ENCODE measurements at places on chromosomes 2 and 18.

- no peak for DNase-seq
Observed at GRCh38 chr2:218985021-218985324, at the start of gene FEV. FEV (minus strand) TSS chr2:218985184; CDS start chr2:218985075, 109 bp downstream.

GRCh38 chr2:49271060-49271606 is 116.8 kb upstream of the FSHR start:
- no peak for DNase-seq

GRCh38 chr2:75512455-75513212 is 48.1 kb downstream of the EVA1A start:
- no peak for DNase-seq

- DNase-seq, result no peak
Observed at GRCh38 chr18:79317703-79318102, 78.0 kb upstream of the NFATC1 start.

DNA sequence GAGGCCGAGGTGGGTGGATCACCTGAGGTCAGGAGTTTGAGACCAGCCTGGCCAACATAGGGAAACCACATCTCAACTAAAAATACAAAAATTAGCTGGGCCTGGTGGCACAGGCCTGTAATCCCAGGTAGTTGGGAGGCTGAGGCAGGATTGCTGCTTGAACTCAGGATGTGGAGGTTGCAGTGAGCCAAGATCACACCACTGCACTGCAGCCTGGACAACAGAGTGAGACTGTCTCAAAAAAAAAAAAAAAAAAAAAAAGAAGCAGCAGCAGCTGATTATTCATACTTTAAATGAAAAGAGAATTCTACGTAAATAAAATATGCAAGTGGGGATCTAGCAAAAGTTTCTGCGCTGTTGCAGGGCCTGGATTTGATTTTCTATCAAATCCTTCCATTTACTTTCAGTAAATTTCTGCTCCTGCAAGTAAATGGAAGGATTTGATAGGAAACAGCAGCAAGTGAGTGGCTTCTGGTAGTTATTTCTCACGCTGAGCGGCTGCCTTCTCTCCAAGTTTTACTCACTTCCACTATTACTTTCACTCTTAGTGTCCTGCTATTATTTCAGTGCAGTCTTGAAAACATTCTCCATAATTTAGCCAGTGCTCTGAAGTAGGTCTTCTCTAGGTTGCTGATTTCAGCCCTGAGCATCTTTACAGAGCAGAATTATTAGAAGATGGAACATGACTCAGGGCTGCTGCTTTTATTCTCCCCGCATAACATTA is 68.4 kb downstream of the SLC16A14 start:
- DNase-seq, result no peak

DNA sequence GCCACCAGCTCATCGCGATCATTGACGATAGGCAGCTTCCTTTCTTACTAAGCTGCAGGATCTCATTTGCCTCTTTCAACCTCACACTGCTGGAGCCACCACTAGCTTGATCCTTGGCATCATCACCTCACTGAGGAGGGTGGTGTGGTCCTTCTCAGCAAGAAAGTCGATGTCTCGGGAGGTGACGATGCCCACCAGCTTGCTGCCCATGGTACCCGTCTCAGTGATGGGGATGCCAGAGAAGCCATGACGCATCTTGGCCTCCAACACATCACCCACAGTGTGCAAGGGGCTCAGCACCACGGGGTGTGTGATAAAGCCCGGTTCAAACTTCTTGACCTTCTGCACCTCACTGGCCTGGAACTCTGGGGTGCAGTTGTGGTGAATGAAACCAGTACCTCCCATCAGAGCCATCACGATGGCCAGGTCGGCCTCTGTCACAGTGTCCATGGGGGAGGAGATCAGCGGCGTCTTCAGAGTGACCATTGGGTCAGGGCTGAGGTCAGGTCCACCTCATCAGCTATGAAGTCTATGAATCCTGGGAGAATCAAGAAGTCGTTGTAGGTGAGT is 22.5 kb downstream of the CFLAR start:
- no peak for DNase-seq

DNA sequence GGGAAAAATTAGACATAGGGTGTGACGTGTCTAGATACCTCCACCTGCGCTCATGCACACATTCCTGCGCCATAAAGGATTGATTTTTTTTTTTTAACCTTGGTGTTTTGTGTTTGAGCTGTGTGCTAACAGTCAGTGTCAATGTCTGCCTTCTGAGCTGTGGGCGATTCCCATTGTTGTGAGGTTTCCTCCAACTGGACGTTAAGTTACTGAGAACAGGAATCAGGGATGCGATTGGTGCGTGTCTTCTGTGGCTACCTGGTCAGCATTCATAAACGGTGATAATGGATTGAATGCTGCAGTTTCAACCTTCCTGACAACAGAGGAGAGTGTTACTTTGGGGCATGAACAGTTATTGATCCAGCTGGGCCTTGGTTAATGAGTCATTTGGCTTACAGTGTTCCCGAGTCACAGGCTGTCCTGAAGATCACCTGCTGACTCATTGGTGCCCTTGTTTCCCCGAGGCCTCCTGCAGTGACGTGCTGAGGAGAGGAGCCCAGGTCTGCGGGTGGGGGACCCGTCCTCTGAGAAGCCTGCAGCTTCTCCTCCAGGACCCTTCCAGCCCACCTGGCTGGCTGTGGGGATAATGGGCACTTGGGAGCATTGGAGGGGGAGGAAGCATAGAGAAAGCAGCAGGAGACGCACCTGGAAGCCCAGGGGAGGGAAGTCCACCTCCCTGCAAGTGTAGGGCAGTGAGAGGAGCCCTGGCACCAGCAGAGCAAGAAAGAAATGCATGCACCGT is 25.8 kb upstream of the CABYR start:
- DNase-seq, result peak; percentile 1

- DNase-seq, result peak; percentile 55
Observed at GRCh38 chr2:207676827-207677354, 34.5 kb upstream of the CCNYL1 start.

All from Caco-2 (cell line).